ENCODE measurements at places on chromosomes 5 and 9.

DNA sequence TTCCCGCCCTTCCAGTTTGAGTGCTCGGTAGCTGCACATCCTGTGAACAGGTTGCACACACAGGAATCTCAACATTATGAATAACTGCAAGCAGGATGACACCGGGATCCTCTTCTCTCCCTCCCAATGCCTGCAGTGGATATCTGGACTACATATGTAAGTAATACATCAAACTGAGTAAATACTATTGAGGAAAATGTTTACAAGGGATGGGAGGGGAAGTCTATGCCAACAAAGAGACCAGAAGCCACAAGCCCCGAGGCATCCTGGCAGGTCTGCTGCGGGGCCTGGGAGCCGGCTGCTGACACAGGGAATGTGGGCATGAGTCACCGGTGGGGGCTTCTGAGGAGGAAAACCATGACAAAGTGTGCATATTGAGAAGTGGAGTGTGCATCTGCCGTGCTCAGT, 8.6 kb upstream of the ANKRD33B start:
- no peak for DNase-seq
- no peaks in the 10 kb centered on the region for H3K36me3 ChIP-seq
- H3K27me3 ChIP-seq: no peaks in the 10 kb centered on the region
- H3K4me3 ChIP-seq: no peak overlapping the region

- H3K36me3 ChIP-seq: no peaks in the 10 kb centered on the region
- H3K27ac ChIP-seq: no peak overlapping the region
- H3K4me1 ChIP-seq: peaks cover 32% of the 10 kb centered on the region
- H3K4me3 ChIP-seq: no peak overlapping the region
- no peaks in the 10 kb centered on the region for H3K27me3 ChIP-seq
These were observed 4.0 kb upstream of the SLC2A8 start for GRCh38 chr9:127392976-127393375.

DNA sequence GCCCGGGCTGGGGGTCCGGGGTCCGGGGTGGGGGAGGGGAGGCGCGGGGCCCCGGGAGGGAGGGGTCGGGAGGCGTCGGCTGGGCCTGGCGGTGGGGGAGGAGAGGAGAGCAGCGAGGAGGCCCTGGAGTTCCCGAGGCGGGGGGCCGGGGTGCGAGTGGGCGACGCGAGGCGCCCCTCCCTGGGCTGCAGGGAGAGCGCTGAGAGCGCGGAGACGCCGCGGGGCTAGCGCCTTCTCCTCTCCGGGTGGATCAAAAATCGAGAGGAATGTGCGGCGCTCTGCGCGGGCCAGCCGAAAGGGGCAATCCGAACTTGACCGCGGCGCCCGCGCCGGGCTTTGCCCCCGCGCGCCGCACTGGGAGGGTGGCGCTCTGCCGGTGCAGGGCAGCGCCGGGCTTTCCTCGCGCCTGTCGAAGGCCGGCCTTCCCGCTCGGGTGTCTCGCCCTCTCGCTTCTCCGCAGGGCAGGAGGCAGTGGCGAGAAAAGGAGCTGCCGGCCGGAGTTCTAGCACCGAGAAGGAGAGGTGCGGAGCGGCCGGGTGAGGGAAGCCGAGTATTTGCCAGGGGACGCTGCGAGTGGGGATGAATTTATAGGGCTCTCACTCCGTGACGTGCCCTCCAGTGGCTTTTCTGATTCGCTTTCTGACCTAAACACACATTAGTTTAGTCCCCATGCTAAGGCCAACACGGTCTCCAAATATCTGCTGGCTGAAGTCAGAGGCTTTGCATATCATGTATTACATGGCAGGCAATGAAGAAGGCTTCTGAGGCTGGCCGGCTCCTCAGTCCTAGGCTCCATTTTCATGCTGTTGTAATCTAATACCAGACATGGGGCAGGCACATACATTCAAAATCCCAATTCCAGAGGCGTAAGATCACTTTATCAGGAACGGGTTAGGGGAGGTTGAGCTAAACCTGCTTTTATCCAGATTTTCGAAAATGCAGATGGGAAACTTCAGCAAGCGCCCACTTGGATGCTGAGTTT, 503 bp upstream of the GDNF start:
- H3K4me1 ChIP-seq: peaks cover 2% of the 10 kb centered on the region
- no peaks in the 10 kb centered on the region for H3K27me3 ChIP-seq
- H3K4me3 ChIP-seq: no peak overlapping the region
- H3K36me3 ChIP-seq: no peaks in the 10 kb centered on the region

GRCh38 chr5:160293901-160294561, 18.3 kb downstream of the CCNJL start:
- no peaks in the 10 kb centered on the region for H3K36me3 ChIP-seq
- no peak overlapping the region for H3K27ac ChIP-seq
- no peak overlapping the region for H3K4me3 ChIP-seq
- no peaks in the 10 kb centered on the region for H3K4me1 ChIP-seq

- H3K36me3 ChIP-seq: no peaks in the 10 kb centered on the region
- H3K27ac ChIP-seq: no peak overlapping the region
- no peak overlapping the region for H3K4me3 ChIP-seq
- H3K4me1 ChIP-seq: no peaks in the 10 kb centered on the region
These were observed 223.5 kb upstream of the MEF2C start for GRCh38 chr5:89106480-89106879.

- no peaks in the 10 kb centered on the region for H3K36me3 ChIP-seq
- DNase-seq: no peak
- no peaks in the 10 kb centered on the region for H3K27me3 ChIP-seq
- H3K4me3 ChIP-seq: no peak overlapping the region
- no peaks in the 10 kb centered on the region for H3K4me1 ChIP-seq
- H3K27ac ChIP-seq: no peak overlapping the region
These were observed 47.0 kb upstream of the MYO10 start for GRCh38 chr5:16983022-16983639.

DNA sequence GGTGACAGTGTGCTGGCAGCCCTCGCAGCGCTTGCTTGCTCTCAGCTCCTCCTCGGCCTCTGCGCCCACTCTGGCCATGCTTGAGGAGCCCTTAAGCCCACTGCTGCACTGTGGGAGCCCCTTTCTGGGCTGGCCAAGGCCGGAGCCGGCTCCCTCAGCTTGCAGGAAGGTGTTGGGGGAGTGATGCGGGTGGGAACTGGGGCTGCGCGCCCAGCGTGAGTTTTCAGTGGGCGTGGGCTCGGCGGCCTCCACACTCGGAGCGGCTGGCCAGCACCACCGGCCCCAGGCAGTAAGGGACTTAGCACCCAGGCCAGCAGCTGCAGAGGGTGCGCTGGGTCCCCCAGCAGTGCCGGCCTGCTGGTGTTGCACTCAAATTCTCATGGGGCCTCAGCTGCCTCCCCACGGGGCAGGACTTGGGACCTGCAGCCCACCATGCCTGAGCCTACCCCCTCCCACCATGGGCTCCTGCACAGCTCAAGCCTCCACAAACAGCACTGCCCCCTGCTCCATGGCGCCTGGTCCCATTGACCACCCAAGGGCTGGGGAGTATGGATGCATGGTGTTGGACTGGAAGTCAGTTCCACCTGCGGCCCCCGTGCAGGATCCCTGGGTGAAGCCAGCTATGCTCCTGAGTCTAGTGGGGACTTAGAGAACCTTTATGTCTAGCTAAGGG, 223.1 kb upstream of the PTPRD start:
- H3K27me3 ChIP-seq: no peaks in the 10 kb centered on the region
- H3K27ac ChIP-seq: no peak overlapping the region
- H3K4me3 ChIP-seq: no peak overlapping the region
- DNase-seq: no peak
- H3K4me1 ChIP-seq: no peaks in the 10 kb centered on the region

GRCh38 chr9:123542435-123543225, 186.6 kb downstream of the CRB2 start:
- no peak for DNase-seq
- H3K4me1 ChIP-seq: no peaks in the 10 kb centered on the region
- H3K27ac ChIP-seq: no peak overlapping the region
- no peaks in the 10 kb centered on the region for H3K27me3 ChIP-seq
- no peak overlapping the region for H3K4me3 ChIP-seq
- no peaks in the 10 kb centered on the region for H3K36me3 ChIP-seq

DNA sequence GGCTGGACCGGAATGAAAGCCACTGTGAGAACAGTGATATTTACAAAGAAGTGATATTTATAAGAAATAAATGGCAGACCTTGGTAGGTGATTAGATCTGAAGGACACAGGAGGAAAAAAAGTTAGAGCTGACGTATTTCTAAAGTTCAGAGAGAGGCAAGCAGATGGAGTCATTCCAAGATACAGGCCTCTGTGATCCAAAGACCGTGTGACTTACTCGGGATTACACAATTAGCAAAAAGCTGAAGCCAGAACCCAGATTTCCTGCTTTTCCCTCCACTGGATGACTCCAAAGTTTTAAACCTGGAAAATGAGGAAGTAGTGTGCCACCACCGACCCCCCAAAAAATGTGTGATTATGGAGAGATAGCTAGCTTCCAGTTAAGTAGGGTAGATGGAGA, 3.1 kb upstream of the DOCK8 start:
- peaks cover 7% of the 10 kb centered on the region for H3K4me1 ChIP-seq
- H3K27ac ChIP-seq: no peak overlapping the region
- no peaks in the 10 kb centered on the region for H3K27me3 ChIP-seq
- H3K4me3 ChIP-seq: no peak overlapping the region
- no peak for DNase-seq

- no peaks in the 10 kb centered on the region for H3K4me1 ChIP-seq
- H3K4me3 ChIP-seq: no peak overlapping the region
- H3K27me3 ChIP-seq: no peaks in the 10 kb centered on the region
- H3K36me3 ChIP-seq: no peaks in the 10 kb centered on the region
These were observed 431.6 kb upstream of the C9orf72 start for GRCh38 chr9:28004900-28005299.

DNA sequence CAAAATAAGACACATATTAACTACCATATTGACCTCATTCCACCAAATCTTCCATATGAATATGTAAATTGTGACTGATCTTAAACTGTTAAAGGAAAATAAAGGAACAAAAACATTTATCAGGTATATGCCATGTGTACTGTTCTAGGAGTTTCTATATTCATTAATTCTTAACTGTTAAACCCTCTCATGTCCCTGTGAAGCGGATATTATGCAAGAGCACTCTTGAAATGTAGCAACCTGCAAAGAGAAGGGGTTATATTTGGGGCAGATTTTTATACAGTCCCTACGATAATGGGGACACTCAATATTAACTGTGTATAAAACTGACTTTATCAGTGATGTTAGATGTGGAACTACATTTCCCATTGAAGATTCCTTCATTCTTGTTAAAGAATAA, 184.9 kb upstream of the OR13F1 start:
- H3K27me3 ChIP-seq: no peaks in the 10 kb centered on the region
- H3K27ac ChIP-seq: no peak overlapping the region
- no peak overlapping the region for H3K4me3 ChIP-seq
- H3K36me3 ChIP-seq: no peaks in the 10 kb centered on the region

DNA sequence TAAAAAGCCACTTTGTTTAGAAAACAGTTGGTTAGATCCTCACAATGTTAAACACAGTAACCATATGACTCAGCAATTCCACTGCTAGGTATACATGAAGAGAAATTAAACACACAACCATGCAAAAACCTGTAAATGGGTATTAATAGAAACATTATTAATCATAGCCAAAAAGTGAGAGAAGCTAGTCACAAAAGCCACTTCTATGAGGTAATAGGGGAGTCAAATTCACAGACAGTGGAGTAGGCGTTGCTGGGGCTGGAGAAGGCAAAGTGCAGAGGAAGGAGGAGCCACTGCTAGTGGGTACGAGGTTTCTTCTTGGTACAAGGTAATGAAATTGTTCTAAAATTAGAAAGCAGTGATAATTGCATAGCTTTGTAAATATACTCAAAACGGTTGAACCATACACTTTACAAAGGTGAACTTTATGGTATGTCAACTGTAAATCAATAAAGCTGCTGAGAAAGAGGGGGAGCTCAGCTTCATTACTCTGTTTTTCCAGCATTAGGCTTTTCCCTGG, 364.4 kb downstream of the GADD45G start:
- H3K27ac ChIP-seq: no peak overlapping the region
- H3K27me3 ChIP-seq: peaks cover 22% of the 10 kb centered on the region
- H3K36me3 ChIP-seq: no peaks in the 10 kb centered on the region
- no peak for DNase-seq
- no peak overlapping the region for H3K4me3 ChIP-seq

DNA sequence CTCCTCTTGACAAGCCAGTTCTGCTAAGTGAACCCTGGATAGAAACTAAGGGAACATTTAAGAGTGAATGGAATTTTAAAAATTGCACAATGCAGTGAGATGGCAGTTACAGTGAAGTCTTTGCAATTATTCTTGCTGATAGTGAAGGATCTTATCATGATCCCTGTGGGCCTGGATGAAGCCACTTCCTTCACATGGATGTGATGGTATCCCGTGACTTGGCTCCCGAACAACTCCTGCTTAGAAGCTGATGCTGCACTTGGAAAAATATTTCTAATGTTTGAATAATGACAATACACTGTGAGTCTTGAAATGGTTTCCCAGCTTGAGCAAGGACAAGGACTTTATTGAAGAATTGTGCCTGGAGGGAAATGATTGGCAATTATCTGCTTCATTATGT, 49.2 kb upstream of the NTRK2 start:
- H3K27me3 ChIP-seq: peaks cover 3% of the 10 kb centered on the region
- H3K4me1 ChIP-seq: no peaks in the 10 kb centered on the region
- H3K27ac ChIP-seq: no peak overlapping the region
- DNase-seq: no peak
- H3K4me3 ChIP-seq: no peak overlapping the region

GRCh38 chr9:125161284-125161918, 18.1 kb upstream of the SCAI start:
- H3K27ac ChIP-seq: no peak overlapping the region
- no peak overlapping the region for H3K4me3 ChIP-seq
- peaks cover 20% of the 10 kb centered on the region for H3K4me1 ChIP-seq
- H3K27me3 ChIP-seq: no peaks in the 10 kb centered on the region
- no peak for DNase-seq

GRCh38 chr5:157252711-157253465, 13.0 kb upstream of the CYFIP2 start:
- no peak overlapping the region for H3K4me3 ChIP-seq
- H3K36me3 ChIP-seq: no peaks in the 10 kb centered on the region
- H3K4me1 ChIP-seq: no peaks in the 10 kb centered on the region
- DNase-seq: no peak

Measured in HCT116 (cell line).